A549 treated with dexamethasone at 1 μM for 4 hours (cell line): ENCODE measurements at places on chromosomes 1 and 21. TPM values are rescaled to one million over a fixed set of nuclear protein-coding genes. Genes with fewer than 3 reads are reported as not detected.

DNM3 gene
- total RNA-seq, result 0.52 to 0.75 TPM (median 0.58 TPM) in 5 replicates

NOTCH2 gene
- 30.2 to 54.0 TPM (median 48.7 TPM) in 5 replicates for total RNA-seq

CSMD2 gene
- 0.02 to 0.03 TPM (median 0.02 TPM) in 3 of 5 replicates, not detected in the others for total RNA-seq

PLA2G2F gene
- not detected in 5 replicates for total RNA-seq

TMPRSS2 gene
- 0.08 to 0.21 TPM (median 0.11 TPM) in 5 replicates for total RNA-seq

OR2W3 gene
- total RNA-seq, result not detected in 5 replicates

TLR5 gene
- total RNA-seq, result 0.12 to 0.29 TPM (median 0.25 TPM) in 5 replicates
